ENCODE measurements at places on chromosomes 6 and 20.

DNA sequence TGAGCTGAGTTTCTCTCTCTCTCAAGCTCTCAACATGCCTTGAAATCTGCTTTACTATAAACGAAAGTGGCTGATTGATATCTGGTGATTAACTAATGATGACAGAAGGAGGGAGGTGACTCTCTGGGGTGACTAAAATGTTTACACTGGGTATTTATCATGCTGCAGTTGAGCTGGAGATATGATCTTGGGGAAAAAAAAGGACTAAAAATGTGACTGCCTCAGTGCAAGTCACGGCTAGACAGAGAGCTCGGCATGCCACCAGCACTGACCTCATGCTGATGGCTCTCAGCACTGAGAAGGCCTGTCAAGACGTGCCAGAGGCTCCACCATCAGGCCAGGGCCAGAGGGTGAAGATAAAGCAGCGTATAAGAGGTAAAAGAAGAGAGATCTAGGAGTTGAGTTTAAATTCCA is 103.1 kb upstream of the SPACA1 start:
- no peak for DNase-seq

DNA sequence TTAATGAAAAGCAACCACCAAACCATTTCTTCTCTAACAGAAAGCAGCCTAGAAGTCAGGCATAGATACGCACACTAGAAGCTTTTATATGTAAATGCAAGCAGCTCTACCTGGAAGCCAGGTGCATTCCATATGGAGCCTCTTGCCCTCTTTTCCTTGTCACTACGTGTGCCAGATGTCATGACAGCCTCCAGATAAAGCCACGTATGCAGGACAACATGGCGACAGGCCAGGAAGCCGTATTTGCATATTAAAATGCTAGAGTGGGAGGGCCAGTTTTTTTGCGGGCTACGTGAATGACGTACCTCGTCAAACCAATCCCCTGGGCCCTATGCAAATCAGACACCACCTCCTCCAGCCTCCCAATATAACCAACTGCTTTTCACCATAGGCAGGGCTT is 308.1 kb upstream of the SPTLC3 start:
- DNase-seq, result no peak

GRCh38 chr20:8271727-8272126 is 139.7 kb downstream of the PLCB1 start:
- no peak for DNase-seq

GRCh38 chr6:168206661-168207274 is 112.8 kb downstream of the DACT2 start:
- no peak for DNase-seq

GRCh38 chr6:24844903-24845302 is 46.2 kb upstream of the ARMH2 start:
- no peak for DNase-seq

- no peak for DNase-seq
These were observed 67.1 kb downstream of the LAMP5 start for GRCh38 chr20:9581509-9581908.

- DNase-seq, result no peak
These were observed 30.6 kb upstream of the LY86 start for GRCh38 chr6:6557886-6558285.
